ENCODE measurements at places on chromosomes 7 and 10.

DNA sequence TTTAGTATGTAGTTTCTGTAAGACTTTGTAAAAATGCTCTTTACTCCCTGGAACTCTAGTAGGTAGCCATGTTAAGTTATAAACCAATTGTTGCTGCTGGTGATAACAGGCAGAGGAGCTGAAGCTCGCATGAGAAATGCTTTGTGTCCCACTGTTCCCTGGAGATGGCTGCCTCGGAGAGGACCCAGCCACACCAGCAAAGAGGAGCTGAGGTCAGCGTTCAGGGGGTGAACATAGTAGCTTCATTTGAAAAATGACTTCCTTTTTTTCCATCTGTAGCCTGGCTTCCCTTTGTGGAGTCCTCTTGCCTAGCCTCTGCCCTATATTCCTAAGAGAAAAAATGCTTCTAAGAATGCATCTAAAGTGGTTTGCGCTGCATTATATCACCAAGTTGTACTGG lies 20.3 kb downstream of the CELF2 start:
- DNase-seq, result no peak

DNA sequence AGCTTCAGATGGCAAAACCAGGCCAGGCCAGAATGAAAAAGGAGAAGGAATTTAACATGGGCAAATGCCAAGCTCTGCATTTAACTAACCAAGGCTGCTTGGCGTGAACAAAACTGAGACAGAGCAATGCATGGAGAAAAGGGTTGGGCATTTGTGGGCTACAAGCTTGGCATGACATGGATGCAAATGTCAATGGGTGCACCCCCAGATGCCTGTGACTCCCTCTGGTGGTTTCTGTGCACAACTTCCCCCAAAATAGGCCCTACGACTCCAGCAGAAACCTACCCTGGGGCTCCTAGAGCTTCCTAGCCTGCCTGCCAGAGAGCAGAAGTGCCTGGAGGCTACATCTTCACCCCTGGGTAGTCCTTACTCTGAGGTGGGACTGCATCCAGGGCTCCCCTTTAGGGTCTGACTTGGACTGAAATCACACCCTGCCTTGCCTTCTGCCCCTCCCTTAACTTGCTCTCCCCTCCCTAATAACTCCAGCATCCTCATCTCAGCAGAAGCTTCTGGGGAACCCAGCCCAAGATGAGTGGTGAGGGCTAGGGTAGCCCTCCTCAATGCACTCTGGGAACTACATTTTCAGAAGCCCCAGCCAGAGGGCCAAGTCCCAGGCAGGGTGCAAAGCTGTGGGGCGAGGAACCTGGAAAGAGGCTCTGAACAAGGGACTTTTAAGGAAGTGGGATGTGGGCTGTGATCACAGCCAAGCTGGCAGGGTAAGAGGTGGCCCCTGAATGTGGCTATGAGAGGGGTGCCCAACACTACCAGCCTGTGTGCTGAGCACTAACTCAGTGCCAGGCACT lies 11.3 kb downstream of the GPRIN2 start:
- DNase-seq, result no peak

- DNase-seq, result no peak
Measured at GRCh38 chr7:38427279-38427955, 154.0 kb upstream of the TARP start.

DNA sequence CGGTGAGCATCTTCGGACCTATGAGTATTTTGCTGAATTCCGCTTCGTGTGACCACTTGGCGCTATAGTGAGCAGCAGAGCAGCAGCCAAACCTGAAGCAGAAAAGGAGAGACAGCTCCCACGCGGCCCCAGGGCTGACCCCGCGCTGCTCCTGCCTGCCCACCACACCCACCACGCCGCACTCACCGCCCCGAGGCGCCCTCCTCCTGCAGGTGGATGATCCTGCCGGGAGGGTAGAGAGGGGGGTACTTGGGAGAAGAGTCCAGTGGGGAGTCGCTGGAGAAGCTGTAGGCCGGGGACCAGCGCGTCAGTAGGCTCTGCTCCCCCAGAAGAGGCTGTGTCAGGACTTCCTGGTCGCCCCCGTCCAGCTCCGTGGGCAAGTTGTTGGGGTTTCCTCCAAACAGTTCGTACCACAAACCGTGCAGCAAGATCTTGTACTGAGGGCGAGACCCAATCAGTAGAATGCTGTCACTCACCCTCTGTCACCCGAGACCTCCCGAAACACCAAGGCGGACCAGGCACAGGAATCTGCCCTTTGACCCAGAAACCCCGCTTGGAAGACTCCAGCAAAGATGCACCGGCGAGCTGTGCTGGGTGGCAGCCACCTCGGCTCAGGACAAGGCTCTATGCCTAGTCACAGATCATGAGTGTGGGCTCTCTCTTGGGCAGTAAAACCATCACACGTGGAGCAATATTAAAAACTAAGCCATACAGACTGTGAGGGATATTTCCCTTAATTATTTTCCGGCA lies 37.6 kb downstream of the DAGLB start:
- DNase-seq, result no peak

GRCh38 chr7:77497079-77497478 lies 40.0 kb upstream of the PTPN12 start:
- DNase-seq, result no peak

- DNase-seq, result no peak
Measured at GRCh38 chr7:169276-170172, 22.8 kb upstream of the FAM20C start.

GRCh38 chr7:153852261-153852660 lies 199.9 kb upstream of the DPP6 start:
- DNase-seq, result no peak

GRCh38 chr7:155380976-155381851 lies 76.7 kb upstream of the EN2 start:
- no peak for DNase-seq

DNA sequence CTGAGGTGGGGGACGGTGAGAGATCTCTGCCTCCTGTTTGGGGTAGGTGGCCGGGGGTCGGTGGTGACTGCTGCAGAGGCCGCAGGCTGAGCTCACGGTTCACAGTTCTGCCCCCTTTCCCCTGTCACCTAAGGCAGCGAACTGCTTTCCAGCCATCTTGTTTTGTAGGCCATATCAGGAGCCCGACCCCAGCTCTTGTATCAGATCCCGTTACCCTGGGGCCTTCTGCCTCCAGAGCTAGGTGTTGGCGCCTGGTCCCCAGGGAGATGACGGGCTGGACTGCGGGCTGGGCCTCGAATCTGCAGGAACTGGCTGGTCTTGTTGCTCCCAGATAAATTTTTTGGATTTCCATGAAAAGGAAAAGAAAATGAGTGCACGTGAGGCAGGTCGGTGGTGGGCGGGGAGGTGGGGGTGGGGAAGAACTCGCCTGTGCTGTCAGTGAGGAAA lies 183.0 kb downstream of the DNAJB6 start:
- DNase-seq, result no peak

GRCh38 chr7:41459623-41460261 lies 243.1 kb downstream of the INHBA start:
- no peak for DNase-seq

- DNase-seq, result no peak
Measured at GRCh38 chr7:90645784-90646183, 49.7 kb downstream of the CDK14 start.

DNA sequence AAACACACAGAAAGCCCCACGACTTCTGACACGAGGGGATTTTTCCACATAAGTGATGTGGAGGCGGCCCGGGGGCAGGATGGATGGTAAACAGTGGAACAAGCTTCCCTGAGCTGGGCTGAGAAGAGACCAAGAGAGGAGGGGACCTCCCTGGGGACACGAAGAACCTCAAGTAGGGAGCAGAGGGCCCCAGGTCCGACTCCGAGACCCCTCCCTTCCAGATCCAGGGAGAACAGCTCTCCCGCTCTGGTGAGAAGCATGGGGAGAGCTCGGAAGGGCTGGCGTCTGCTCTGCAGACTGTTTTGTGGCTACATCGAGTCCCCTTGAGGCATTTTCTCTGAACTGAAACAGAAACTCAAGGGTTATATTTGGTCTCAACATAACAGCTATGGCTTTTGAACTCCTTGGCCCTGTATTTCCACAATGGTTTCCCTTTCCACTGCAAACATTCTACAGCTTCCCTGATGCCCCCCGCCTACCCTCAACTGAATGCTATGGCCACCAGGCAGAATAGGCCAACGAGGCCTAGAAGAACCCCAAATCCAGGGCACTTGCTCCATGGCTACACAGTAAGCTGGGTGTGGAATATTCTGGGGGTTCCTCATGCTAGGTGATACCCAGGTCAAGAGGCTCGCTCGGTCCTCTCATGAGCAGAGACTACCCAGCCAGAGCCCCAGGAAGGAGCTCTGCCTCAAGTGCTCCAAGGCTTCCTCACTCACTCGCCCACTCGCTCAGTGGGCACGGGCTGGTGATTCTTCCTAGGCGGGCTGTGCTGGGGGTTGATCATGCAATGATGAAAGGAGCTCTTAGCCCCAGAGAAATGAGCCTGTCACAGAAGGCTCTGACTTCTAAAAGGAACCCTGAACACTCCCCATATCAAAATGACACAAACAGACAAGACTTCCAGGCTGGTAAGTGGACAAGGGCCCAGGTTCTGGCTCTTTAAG lies 47.5 kb downstream of the FAM53B start:
- DNase-seq, result no peak

- no peak for DNase-seq
Measured at GRCh38 chr7:47647181-47647917, 65.4 kb upstream of the TNS3 start.

GRCh38 chr7:28389504-28390395 lies 22.6 kb upstream of the CREB5 start:
- DNase-seq, result no peak

Measured in effector CD8-positive, alpha-beta T cell (primary cell).